Forelimb muscle (tissue), 1 donor: ENCODE measurements at places on chromosomes 11 and 22. TPM values are rescaled to one million over a fixed set of nuclear protein-coding genes. Genes with fewer than 3 reads are reported as not detected.

DNA sequence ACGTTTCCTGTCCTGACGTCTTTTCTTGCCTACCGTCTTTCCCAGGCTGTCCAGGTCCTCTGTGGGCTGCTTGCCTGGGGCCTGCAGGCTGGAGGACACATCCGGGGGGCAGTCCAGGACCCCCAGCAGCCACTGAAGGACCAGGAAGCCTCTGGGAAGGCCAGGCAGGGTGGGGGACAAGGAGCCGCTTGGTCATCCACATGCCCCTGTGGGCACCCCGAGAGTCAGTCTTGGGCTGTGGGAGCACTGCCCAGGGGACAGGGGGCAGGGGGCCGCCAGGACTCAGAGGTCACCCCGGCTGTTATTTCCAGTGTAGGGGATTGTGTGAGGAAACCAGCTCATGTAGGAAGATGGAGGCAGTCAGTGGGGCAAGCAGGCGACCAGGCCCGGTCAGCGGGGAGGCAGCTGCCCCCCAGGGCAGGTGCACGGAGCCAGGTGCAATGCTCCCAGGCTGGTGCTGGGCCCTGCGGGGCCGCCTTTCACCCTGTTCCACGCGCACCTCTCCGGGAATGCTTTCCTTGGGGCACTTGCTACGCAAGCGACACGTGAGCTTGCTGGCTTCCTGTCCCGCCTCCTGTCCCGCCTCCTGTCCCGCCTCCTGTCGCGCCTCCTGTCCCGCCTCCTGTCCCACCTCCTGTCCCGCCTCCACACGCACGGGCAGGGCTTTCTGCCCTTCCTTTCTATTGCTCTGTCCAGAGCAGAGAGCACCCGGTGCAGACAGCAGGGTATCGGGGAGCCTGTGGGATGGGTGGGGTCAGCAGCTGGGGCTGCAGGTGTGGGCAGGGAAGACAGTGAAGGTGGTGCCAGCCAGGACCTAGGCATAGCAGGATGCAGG, 39.5 kb downstream of the MUC5B start:
- peak; percentile 49 for DNase-seq

The MRGPRX3 gene
- not detected for polyA plus RNA-seq

DNA sequence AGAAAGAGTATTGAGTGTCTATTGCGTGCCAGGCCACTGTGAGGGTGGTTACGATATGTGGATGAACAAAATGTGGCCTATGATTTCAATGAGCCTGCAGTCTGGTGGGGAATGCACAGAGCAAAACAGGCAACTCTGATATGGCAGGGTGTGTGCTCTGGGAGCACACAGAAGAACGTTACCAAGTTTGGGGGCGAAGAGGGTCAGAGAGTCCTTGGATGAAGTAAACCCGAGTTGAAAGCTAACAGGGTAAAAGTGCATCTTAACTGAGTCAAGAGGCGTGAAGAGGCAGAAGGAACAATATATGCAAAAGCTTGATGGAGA, 258 bp downstream of the CFAP68 start:
- DNase-seq, result no peak

GRCh38 chr11:57662893-57663292, 5.0 kb upstream of the ZDHHC5 start:
- no peak for DNase-seq

DNA sequence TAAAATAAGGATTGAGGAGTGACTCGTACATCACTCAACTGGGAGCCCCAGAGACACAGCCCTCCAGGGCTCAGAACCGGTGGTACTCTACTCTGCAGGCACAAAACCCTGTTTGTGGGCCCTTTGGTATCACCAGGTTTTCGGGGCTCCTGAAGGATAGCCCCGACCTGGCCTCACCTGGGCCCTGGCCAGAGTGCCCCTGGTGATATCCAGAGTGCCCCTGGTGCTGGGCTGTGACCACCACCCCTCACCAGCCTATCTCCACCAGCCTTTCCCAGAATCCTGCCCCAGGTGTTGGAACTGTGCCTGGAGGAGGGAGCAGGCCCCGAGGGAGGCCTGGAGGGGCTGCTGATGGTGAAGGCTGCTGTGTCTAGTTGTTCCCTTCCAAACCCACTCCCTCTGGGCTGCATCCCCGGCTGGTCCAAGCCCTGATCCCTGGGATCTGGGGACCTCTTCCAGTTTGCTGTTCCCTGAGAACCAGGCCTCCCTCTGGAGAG, 2.2 kb upstream of the GGT5 start:
- DNase-seq, result no peak

- no peak for DNase-seq
Observed at GRCh38 chr11:133563505-133564025, 31.3 kb upstream of the OPCML start.

The P2RY6 gene
- 1.7 TPM for polyA plus RNA-seq

GRCh38 chr11:94669023-94669422, 99.1 kb upstream of the AMOTL1 start:
- DNase-seq, result no peak

DNA sequence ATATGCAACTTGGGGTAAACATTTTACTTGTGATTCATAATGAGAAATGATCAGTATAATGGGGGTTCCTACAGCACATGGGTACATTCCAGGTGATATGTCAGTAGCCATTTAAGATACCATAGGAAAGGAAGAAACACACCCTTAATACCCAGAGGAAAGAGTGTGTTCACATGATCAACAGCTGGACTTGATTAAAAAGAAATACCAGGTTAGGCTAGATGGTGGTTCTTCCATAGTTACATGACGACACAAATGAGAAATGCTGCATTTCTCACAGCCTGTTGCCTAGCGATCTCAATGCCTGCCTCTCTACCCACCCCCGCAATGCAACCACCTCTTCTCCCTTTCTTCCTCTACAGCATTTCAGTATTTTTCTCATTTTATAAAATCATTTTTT, 96.8 kb downstream of the TTC28 start:
- DNase-seq, result no peak

GRCh38 chr22:40396882-40397281, 26.5 kb downstream of the SGSM3 start:
- no peak for DNase-seq

The SLC25A45 gene
- 5.7 TPM for polyA plus RNA-seq

The APOBEC3B gene
- 1.4 TPM for polyA plus RNA-seq

DNA sequence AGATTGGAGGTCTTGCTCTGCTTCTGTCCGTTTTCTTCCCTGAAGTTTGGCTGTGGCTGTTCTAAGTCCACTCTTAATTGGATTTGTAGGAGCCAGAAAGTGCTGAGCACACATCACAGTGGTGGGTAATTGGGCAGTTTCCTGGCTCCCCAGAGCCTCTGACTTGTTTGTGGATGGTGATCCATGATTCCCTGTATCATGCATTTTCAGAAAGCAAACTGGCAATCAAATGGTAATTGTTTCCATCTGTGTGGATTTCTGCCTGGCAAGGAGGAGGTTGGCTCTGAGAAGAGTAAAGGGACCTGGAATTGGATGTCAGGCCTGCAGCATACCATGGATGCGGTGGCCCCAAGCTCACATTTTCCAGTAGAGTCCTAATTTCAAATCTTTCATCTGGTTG, 49.5 kb downstream of the PPFIBP2 start:
- no peak for DNase-seq

- no peak for DNase-seq
Observed at GRCh38 chr11:79932612-79933011, 491.8 kb upstream of the TENM4 start.

- DNase-seq, result no peak
Observed at GRCh38 chr22:45709060-45709739, 37.6 kb downstream of the ATXN10 start.

DNA sequence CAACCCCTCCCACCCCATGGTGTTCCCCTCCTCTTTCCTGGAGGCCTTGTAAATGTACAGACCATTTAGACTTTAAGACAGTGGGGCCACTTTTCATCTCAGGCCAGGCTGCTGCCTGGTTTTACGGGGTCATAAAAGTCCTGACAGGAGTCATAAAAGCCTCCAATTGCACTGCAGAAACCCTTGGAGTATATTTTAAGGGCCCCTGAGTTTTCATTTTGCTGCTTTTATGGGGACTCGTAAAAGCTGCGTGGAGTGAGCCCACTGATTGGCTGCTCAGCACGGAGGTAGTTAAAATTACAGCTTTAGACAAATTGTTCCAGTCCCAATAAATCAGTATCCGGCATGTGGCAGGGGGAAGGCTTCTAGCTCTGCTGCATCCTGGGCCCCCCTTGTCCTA, 627.6 kb downstream of the NTM start:
- DNase-seq, result no peak

The EXPH5 gene
- 0.43 TPM for polyA plus RNA-seq

The NOX4 gene
- 2.5 TPM for polyA plus RNA-seq

The NELL1 gene
- polyA plus RNA-seq, result 5.1 TPM

The OR51I1 gene
- not detected for polyA plus RNA-seq
